ENCODE measurements at places on chromosomes 3 and 15.

DNA sequence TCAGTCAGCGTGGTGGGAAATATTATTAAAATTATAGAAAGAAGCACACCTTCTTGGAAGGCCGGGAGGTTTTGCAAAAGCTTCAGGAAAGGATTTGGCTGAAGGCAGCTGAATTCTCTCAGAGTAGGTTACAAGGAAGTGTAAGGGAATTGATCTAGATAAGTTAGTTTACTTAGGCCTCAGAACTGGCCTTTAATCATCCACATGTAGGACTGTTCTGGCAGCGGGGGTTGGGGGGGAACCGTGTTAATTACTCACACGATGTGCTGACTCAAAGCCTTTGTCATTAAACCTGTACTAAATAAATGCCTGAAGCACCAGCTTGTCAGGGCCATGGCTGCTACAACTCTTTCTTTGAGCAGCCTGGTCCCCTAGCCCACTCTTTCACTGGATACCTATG is 12.8 kb downstream of the ASB14 start:
- DNase-seq = no peak

GRCh38 chr3:173653781-173654180 is 256.2 kb downstream of the NLGN1 start:
- DNase-seq = no peak

DNA sequence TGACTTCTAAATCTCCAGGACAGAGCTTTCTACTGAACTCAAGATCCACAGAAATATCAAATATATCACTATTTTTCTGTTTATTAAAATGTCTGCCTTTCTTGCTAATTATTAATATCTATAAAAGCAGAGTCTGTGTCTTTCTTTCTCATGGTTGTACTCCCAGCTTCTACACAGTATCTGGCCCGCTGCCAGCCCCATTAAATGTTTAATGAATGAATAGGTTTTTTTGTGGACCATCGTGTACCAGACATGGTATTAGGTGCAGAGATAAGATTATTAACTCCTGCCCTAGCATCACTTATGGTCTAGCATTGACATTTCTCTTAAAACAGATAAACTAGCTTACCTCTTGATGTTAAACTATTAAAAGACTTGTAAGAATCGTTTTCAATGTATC is 111.4 kb upstream of the RBMS3 start:
- no peak for DNase-seq

GRCh38 chr15:64842096-64842939 is 603 bp downstream of the PLEKHO2 start:
- no peak for DNase-seq

DNA sequence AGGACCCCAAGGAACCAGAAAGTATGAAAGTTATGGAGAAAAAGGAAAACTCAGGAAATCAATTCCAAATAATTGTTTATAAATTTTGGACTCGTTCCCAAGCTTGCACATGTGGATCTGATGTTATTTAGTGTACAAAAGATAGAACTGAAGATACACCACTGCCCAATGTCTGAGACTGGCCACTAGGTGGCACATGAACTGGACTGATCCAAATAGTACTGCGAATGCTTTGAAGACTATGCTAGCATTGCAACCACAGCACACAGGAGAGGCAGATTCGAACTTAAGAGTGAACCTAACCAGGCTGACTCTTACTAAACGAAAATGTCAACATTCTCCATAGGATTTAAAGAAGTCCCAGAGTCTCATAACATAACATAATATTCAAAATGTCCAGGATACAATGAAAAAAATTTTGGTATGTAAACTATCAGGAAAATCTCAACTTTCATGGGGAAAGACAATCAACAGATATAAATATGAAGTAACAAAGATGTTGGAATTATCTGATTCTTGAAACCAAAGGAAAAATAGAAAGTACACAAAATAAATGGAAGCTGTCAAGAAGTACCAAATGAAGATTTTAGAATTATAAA is 596.7 kb downstream of the FGF12 start:
- no peak for DNase-seq

DNA sequence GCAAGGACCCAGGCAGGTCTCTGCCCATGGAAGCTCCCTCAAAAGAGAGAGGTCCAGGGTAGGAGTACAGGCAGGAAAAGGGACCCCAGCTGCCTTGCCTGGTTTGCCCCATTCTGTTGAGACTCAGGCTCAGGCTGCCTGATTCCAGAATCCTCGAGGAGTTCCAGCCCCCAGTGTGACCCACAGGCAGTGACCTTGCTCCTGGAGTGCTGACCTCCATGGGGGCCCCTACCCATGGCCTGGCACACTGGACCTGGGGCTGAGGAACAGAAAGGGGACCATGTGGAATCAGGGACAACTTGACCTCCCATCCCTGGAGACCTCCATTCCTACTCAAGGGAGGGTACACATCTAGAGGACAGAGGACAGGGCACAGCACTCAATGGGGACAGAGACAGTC is 3.4 kb upstream of the SEMA3B start:
- no peak for DNase-seq

DNA sequence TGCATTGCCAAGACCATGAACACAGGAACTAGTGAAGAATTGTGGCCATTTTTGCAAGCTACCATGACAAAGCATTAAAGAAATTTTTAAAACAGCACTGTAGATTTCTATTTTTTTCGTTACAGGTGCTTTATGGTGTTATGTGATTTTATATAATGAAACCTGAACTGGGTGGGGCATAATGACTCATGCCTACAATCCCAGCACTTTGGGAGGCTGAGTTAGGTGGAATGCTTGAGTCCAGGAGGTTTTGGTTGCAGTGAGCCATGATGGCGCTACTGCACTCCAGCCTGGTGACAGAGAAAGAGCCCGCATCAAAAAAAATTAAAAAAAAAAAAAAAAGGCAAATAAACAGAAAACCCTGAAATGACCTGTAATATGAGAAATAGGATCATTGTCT is 846.7 kb downstream of the EPHA3 start:
- no peak for DNase-seq

GRCh38 chr3:16448639-16449070 is 64.8 kb downstream of the RFTN1 start:
- no peak for DNase-seq

- no peak for DNase-seq
Observed at GRCh38 chr3:113454057-113454456, 12.8 kb upstream of the CFAP44 start.

- no peak for DNase-seq
Observed at GRCh38 chr3:124250053-124250452, 258.1 kb upstream of the ROPN1 start.

GRCh38 chr15:56019060-56019793 is 25.8 kb upstream of the NEDD4 start:
- DNase-seq = no peak

GRCh38 chr3:53818221-53819162 is 27.7 kb downstream of the CHDH start:
- DNase-seq = no peak

DNA sequence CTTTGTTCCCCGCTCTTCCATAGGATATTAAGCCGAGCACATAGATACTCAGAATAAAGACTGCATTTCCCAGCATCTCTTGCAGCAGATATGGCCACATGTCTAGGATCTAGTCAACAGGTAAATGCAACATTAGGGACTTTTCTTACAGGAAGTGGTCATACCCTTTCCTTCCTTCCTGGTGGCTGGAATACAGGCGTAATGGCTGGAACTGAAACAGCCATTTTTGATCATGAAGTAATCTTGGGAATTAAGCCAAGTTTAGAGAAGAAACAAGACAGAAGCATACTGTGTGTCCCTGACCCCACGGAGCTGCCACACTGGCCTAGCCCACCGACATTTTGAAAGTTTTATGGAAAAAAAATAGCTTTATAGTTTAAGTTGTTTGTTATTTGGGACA is 234.0 kb downstream of the XXYLT1 start:
- DNase-seq = no peak

DNA sequence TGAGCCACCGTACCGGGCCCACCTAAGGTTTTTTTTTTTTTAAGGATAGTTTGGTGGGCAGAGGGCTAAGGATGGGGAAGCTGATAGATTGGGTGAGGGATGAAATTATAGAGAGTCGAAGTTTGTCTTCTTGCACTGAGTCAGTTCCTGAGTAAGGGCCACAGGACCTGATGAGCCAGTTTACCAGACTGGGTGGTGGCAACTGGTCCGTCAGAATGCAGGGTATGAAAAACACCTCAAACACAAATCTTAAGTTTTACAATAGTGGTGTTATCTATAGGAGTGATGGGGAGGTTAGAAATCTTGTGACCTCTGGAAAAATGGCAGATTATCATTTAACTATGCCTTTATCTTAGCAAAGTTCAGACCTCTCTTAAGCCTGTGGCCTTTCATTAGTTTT is 2.8 kb downstream of the ZNF860 start:
- DNase-seq = no peak

DNA sequence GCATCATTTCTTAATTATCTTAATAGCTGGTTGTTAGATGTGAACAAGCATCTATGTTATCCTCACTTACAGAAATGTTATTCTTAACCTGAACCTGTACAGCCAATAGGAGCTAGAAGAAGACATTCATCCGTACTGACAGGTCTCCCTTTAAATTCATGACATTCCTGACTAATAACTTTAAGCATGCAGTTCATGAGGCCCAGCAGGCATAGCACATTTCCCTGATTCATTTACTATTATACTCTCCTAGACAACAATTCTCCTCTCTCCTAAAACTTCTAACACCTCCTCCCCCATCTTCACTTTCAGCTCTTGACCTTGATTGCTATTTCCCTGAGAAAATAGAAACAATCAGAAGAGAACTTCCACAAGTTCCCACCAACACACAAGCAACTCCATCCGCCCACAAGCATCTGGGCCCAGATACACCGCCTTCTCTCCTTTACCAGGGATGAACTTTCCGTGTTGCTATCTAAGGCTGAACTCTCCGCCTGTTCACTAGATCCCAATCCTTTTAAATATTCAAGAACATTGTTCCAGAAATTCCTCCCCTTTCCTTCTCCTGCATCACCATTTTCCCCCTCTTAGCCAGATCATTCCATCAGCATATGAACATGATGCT is 62.9 kb upstream of the SPRED1 start:
- DNase-seq = no peak

- DNase-seq = no peak
Observed at GRCh38 chr3:48863122-48863521, 15.4 kb upstream of the PRKAR2A start.

- no peak for DNase-seq
Observed at GRCh38 chr3:49794431-49794830, 5.2 kb downstream of the CDHR4 start.

- no peak for DNase-seq
Observed at GRCh38 chr3:182420741-182421140, 372.6 kb upstream of the ATP11B start.

- no peak for DNase-seq
Observed at GRCh38 chr3:125028657-125029056, 27.1 kb downstream of the HEG1 start.

GRCh38 chr3:70010346-70010745 is 10.8 kb downstream of the SAMMSON start:
- no peak for DNase-seq

Data from activated CD4-positive, alpha-beta T cell treated with anti-CD3 and anti-CD28 coated beads, Interleukin-2, amount 50 U/mL, for 24 hours (primary cell).